ENCODE measurements at places on chromosomes 6 and 20. TPM values are rescaled to one million over a fixed set of nuclear protein-coding genes. Genes with fewer than 3 reads are reported as not detected.

DNA sequence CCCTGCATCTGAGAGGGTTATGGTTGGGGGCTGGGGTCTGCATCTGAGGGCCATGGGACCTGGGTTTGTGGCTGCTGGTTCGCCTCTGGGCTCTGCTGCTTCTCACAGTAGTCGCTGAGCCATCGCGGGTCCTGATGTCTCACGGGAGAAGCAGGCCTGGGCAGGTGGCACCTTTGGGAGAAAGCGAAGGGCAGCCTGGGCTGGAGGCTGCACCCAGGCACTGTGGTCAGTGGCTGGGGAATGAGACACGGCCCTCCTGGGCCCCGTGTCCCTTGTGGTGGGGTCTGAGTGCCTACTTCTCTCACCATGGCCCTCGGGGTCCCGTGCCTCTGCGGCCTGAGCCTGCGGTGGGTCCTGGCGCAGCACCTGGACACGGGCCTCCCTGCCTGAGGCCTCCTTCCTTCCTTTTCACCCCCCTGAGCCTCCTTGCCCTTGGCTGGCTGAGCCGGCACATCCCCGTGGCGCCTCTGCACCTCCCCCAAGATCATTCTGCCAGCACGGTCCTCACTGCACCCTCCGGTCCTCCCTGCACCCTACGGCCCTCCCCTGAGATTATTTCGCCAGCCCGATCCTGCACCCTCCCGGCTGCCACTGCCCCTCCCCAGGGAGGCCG is 206.0 kb downstream of the ERMARD start:
- no peak for DNase-seq

DNA sequence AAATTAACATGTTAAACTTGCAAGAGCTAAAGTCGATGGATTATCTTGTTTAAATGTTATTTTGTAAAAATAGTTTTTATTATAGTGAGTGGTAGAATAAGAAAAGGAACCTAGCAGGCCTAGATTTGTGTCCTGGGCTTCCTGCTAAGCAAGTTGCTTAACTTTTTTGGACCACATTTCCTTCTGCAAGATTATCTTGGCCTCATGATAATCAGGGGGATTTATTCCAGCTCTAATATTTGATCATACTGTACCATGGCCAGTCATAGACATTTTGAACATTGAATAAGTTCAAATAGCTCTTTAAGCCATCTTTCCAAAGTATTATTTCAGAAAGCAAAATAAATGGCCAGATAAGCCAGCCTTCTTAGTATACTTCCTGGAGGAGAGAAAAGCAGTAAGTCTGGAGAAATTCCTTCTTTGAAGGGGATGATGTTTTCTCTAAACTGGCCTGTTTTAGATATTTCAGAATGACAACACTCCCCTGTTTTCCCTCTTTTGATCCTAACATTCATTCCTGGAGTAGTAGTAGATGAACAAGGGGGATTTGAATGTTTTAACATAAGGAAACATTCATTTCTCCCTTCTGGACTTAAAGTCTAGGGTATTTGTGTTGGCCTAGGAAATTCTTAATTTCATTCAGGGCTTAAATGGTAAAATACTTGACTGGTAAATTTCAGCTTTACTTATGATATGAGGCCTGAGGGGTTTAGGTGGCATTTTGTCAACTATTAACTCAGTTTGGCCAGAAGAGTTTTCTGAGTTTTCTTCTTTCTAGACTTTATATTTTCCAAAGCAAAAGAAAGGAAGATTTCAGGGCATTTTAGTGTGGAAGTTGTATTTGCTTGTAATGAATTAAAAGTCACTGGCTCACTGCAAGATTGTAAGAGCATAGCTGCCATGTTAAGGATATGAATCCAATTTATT is 108.8 kb upstream of the SCGN start:
- no peak for DNase-seq

The EDN3 gene
- not detected for total RNA-seq

The ZC3H12D gene
- 6.1 TPM for total RNA-seq

- DNase-seq: no peak
These were observed 82.4 kb downstream of the PSMB1 start for GRCh38 chr6:170470734-170471133.

GRCh38 chr6:33320315-33321181 is 3.0 kb upstream of the ZBTB22 start:
- DNase-seq: no peak

DNA sequence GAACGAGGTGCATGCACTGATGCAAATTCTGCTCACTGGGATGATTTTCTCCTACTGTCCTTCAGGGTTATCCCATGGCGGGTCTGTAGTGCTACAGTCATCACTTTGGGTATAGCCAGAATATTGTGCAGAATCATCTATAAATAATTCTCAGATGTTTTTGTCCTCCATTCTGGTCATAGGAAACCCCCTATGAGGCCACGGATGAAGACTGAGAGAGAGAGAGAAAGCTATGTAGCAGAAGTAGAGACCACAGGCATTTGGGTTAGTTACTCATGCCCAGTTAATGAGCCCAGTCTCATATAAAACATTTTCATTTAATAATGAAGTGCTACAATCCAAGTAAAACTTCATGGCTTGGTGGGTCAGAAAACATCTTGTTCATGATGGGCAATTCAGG is 145.1 kb upstream of the PLN start:
- no peak for DNase-seq

The HLA-DOA gene
- 4.2 TPM for total RNA-seq

DNA sequence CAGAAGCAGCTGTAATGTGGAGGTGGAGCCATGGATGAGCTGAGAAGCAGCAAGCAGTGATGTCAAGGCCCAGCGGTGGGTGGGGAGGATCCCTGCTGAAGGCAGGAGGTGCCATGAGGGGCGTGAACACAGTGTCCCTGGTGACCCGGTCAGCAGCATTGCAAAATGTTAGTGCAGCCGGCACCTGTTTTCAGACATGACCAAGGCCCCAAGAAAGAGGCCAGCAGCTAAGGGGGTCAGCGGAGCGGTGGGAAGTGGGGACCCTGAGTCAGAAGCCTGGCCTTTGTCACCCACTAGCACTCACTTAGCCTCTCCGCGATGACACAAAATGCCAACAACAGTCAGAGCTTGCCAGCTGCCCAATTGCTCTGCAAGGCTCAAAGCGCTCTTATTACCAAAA is 51.9 kb downstream of the TMEM242 start:
- DNase-seq: no peak

DNA sequence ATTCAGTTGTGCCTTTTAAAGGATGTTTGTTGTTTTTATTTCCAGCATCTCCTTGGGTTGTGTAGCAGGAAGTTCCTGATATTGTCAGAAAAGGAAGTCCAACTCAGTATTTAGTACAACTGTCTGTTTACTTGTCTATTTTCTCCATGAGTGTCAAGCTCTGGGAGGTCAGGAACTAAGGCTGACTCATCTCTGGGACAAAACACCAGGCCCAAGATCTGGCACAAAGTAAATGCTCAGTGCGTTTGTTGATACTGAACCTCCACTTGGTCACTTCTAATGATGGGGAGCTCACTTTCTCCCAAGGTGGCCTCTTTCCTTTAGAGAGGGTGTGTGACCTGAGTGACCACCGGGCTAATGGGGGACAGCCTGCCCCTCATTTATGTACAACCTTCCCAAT is 12.6 kb upstream of the PIGU start:
- no peak for DNase-seq

DNA sequence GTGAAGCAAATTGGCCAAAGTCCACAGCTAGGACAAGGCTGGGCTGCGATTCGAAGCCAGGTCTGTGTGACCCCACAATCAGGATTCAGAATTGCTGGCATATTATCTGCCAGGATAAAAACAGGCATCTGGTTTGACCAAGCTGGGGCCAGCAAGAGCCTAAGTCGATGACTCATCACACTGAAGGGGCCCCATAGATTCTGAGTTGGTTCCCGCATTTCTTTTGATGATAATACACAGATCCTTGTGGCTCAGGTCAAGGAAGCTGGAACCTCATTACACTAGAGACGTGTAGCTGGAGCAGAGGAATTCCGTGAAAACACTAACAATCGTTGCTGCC is 6.5 kb downstream of the KCNB1 start:
- DNase-seq: no peak

GRCh38 chr20:46093531-46093930 is 3.8 kb upstream of the NCOA5 start:
- DNase-seq: no peak

The TAB2 gene
- total RNA-seq: 115 TPM

GRCh38 chr6:158843751-158844683 is 24.8 kb upstream of the EZR start:
- no peak for DNase-seq

GRCh38 chr6:111614833-111615582 is 9.3 kb upstream of the TRAF3IP2 start:
- DNase-seq: no peak

DNA sequence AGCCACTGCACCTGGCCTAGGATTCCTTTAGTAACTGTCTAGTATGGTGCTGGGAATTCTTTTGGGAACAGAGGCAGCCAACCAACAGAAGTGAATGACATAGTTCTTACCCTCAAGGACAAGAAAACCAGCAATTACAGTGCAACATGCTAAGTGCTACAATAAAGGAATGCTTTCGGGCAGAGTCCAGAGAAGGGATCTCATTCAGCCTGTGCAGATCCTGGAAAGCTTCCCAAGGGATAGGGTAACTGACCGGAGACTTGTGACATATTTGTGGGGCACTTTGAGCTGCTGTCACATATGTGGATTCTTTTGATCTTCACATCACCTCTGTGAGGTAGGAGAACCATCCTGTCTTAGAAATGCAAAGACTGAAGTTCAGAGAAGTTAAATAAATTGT is 46.8 kb downstream of the C6orf15 start:
- no peak for DNase-seq

DNA sequence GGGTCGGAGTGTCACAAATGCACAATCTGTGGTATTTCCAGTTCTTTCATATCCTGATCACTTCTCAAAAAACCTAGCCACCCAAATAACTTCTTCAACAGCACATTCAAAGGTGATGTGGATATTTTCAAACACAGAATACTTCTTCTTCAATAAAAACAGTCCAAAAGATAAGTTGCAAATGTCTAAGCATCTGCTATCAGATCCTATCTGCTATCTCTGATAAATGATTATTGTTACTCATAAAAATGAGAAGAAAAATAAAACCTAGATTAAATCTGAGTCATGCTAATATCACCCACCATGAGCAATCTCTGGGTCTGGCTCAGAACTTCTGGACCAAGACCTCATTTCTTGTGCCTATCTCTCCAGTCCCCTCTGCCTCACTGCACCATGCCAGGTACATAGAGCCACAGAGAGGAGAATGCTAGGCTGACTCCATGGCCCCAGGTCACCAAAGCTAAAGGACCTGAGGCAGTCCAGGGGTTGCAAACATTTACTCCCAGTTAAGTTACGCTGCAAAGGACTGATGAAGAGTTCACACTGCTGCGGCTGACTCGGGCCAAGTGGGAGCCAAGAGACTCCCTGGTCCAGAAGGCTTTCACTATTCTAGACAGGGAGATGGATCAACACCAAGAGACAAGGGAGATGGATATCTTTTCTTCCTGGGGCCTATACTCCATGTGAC is 101.4 kb downstream of the KIF13A start:
- DNase-seq: no peak

The SYNDIG1 gene
- total RNA-seq: not detected

DNA sequence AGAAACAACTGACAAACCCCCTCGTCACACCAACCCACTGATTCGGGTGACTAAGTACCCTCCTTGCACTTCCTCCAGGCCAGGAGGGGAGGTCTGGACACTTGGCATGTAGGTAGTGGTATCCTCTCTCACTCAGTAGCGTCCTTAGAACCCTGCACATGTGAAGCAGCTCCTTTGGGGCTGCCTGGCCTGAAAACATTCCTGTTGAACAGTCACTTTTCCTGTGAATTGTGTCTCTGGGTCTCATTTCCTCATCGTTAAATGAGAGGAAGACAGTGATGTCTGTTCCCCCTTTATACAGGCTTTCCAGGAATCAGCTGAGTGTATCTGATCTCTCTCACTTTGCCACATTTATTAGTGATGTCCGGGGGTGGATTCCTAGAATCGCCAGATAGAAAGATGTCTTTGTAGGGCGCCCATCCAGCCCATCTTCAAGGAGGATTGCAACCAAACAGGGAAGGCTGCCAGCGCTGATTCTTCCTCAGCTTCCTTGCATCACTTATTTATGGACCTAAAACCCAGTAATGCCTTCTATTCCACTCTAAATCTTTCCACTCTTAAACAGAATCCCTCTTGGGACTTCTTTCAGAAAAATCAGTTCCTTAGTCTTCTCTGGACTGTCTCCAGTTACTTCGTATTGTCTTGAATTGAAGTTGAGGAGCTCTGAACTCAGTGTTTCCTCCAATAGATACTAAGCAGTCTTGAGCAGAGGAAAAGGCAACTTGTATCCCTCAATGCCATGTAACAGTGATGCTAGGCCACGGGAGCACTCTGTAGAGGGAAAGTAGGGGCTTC is 9.4 kb upstream of the POPDC3 start:
- DNase-seq: no peak

DNA sequence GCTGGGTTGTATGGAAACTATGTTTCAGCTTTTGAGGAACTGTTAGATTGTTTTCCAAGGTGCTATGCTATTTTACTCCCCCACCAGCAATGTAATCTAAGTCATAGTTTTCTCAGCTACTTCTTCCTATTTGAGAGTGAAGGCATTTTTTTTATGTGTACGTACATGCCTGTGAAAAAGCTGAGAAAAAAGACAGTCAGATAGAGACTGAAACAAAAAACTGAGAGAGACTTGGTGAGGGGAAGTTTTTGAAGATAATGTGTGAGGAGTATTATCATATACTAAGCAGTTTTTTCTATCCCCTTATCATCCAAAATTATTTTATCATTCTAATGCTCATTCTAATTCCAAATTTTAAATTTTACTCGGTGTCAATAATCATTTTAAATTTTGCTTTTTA is 780.0 kb downstream of the BCKDHB start:
- DNase-seq: no peak

The LHFPL5 gene
- total RNA-seq: not detected

DNA sequence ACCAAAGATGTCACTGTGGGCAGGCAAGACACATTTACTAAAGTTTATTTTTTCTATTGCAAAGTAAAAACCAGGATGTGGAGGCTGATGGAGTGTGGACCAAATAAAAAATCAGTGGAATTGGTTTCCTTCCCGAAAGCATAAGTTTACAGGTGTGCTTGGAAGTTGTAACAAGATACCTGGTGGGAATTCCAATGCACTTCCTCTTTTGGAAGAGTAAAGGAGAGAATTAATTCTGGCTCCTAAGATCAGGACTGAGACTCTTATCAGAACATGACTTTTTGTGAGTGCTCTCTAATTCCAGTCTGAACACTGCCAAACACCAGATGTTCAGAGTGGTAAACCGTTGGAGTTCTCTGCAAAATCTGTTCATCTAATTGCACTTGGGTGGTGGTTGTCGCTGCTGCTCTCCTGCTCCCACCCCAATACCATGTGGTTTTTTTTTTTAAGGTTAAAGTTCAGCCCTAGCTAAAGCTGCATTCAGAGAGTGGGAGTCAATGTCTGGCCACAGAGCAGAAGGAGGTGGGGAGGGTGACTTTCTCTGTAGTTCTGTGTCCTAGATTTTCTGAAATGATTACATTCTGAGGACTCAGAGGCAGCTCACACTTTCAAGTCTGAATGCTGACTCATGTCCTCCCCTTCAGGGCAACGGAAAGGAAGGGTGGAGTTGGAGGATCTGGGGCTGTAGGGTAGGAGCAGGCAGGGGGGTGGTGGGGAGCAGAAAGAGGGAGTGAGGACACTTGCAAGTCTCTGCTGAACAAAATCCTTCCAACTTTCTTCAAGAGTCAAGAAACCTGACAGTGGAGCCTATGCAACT is 275.8 kb upstream of the PRDM1 start:
- peak; percentile 66 for DNase-seq

Data from activated CD8-positive, alpha-beta T cell treated with anti-CD3 and anti-CD28 coated beads, Interleukin-2, amount 10 ng/mL, durations not matched to agents 7 days and 5 days (primary cell).